Left renal cortex interstitium (tissue), 4 donors: ENCODE measurements at places on chromosomes 16 and 17. TPM values are rescaled to one million over a fixed set of nuclear protein-coding genes. Genes with fewer than 3 reads are reported as not detected.

Gene DNASE1L2
- polyA plus RNA-seq = 1.0 TPM

Gene GPRC5B
- 125 TPM for polyA plus RNA-seq

Gene AARSD1
- polyA plus RNA-seq = 57.1 TPM

Gene PRR35
- 20.3 TPM for polyA plus RNA-seq

Gene RNF166
- polyA plus RNA-seq = 17.0 TPM
